ENCODE measurements at places on chromosomes 2 and 18.

DNA sequence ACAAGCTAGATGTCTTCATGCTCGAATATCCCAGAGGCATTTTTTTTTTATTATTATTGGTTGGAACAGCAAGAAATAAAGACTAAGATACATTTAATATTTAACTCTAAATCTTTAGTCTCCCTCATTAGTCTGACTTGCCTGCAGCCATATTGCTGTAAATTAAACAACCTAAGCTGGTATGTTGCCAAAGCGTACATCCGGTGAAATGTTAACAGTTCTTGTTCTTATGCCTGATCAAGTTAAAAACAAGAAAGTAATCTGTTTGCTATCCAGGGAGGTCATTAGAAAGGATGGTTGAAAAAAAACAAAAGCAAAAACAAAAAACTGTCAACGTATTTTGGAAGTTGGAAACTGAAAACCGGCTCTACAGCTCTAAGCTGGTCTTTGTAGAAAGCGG, 125.9 kb upstream of the NABP1 start:
- DNase-seq = no peak

DNA sequence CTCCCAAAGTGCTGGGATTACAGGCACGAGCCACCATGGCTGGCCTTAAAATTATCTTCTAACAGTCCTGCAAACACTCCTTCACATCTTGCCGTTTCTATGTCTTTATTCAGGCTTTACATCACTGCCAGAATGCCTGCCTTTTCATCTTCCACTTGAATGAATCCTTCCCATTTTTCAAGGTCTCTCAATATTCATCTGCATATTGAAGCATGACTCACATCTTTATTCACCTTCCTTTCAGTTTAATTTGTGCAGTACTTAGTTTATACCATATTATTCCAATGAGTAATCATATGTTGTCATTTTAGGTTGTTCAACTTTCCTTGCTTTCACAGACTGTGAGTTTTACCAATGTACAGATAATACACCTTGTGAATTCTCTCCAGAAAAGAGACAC, 510.1 kb upstream of the PIK3C3 start:
- no peak for DNase-seq

DNA sequence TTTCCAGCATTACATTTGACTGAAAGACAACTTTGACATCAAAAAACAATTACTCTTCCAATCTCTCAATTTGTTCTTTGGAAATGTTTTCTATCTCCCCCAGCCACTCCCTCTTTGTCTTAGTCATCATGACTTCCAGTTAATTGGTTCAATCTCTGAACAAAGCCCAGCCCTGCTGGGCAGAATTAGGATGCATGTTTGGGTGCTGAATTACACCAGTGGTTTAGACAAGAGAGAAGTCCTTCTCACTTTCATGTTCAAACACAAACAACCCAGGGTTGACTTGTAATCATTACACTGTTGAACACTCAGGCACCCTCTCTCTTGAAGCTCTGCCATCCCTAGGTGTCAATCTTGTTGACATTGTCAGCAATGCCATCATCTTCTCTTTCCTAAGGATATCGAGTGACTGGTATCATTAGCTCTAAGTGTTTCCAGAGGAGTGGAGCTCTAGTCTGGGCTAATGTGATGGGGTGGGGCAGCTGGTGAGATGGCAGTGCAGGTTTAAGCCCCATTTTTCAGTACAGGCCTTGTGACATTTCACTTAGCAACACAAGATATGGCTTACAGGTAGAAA, 90.8 kb upstream of the MEIS1 start:
- no peak for DNase-seq

GRCh38 chr2:238285653-238286082, 2.7 kb downstream of the PER2 start:
- DNase-seq = peak; percentile 78

GRCh38 chr2:200367155-200367554, 60.7 kb downstream of the SPATS2L start:
- no peak for DNase-seq

DNA sequence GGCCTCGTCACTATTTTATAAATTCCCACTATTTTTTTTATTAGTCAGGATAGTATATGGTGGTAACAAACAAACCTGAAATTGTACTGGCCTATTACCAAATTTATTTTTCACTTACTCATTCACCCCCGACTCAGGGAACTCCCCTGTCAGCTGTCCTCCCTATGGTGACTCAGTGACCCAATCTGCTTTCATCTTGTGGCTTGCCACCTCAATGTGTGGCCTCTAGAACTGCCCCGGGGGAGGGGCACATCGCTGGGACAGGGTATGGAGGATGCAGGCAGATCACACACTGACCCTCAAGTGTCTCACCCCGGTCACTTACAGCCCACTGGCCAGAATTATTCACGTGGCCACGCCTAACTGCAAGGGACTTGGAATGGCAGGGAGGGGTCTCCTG, 71.6 kb downstream of the ACTR2 start:
- no peak for DNase-seq

GRCh38 chr2:101398116-101398821, 11.0 kb upstream of the CREG2 start:
- no peak for DNase-seq

DNA sequence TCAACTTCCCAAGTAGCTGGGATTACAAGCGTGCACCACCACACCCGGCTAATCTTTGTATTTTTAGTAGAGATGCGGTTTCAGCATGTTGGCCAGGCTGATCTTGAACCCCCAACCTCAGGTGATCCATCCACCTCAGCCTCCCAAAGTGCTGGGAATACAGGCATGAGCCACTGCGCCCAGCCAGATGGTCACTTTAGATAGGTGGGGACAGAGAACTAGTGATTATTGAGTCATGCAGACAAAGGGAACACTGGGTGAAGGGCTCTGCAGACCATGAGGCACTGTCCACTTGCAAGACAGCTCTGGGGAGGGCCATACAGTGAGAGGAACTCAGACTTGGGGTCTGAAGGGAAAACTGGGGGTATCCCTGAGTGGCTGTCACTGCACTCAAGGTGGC, 58.4 kb upstream of the POMC start:
- DNase-seq = no peak

DNA sequence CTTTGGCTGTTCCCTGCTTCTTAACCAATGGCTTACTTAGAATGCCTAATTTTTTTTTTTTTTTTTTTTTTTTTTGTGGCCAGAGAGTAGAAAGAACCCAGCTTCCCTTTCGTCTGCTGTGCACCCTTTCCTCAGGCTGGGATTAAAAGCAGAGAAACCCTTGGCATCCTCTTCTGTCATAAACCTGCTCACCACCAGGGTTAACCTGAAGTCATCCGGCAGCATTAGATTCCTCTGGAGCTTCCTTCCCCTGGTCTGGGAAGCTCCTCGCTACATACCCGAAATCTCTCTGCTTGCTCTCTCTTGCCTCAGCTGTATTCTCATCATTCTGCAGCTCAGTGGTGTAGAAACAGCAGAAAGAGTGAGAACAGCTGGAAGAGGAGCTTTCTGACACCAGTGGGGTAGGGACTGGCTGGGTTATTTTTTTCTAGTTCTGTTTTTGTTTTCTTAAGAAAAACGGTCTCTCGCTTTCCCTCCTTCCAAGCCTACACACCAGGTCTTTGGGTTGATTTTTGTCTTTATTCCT, 339.0 kb upstream of the MEIS1 start:
- DNase-seq = no peak

DNA sequence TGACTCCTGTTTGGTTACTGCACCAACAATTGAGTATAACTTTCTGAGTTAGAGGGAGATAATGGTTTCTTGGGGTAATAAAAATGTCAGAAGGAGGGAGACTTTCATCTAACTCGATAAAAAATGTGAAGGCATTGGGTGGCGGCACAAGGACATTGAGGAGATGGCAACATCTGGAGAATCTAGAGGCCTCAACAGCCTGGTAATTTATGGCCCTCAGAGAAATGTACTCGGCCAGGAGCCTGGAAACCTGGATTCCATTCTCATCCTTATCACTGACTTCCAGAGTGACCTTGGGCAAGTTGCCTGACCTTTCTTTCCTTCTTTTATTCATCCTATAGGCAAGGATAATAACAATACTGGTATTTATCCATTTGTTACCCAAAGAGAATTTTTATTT, 173.5 kb upstream of the MEX3C start:
- DNase-seq = no peak

GRCh38 chr2:43060390-43061016, 165.9 kb downstream of the ZFP36L2 start:
- DNase-seq = no peak

- DNase-seq = no peak
Measured at GRCh38 chr2:148614322-148615049, 30.1 kb upstream of the EPC2 start.

- DNase-seq = no peak
Measured at GRCh38 chr2:73841912-73842738, 13.4 kb downstream of the STAMBP start.

DNA sequence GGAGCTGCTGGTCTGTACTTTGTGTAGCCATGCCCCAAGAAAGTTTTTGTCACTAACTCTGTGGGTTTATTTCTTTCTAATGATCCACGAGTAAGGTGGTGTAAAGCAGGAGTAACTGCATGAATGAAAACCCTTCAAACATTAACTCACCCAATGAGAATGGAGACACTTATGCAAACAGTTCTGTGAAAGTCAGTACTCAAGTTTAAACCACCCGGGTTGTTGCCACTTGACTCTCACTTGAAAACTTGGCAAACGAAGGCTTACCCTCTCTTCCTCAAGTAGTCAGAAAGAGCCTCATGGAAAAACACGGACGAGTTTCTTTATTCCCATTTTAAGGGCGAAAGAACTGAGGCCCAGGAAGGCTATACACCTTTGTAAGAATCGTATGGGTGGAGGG, 117.5 kb downstream of the MMADHC start:
- no peak for DNase-seq

- no peak for DNase-seq
Measured at GRCh38 chr2:200968735-200969134, 5.3 kb upstream of the ORC2 start.

GRCh38 chr18:51279367-51279984, 82.0 kb upstream of the MEX3C start:
- no peak for DNase-seq

- DNase-seq = no peak
Measured at GRCh38 chr2:64092502-64092901, 51.7 kb downstream of the PELI1 start.

- peak; percentile 82 for DNase-seq
Measured at GRCh38 chr2:216666461-216667233, 28.7 kb downstream of the IGFBP5 start.

- no peak for DNase-seq
Measured at GRCh38 chr2:46119453-46119852, 177.8 kb upstream of the EPAS1 start.

DNA sequence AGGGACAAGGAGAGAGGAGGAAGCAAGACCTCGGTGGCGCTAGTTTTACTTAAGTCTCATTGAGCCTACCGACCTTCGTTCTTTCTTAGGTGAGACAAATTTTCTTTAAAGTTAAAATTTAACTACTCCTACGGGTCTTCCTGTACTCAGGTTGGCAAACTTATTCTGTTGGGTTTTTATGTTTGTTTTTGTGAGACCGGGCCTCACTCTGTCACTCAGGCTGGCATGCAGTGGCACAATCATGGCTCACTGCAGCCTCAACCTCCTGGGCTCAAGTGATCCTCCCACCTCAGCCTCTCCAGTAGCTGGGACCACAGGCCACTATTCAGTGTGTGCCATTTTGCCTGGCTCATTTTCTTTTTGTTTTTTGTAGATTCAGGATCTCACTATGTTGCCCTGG, 189.0 kb downstream of the TNS1 start:
- no peak for DNase-seq
